ENCODE measurements at places on chromosomes 13 and 19.

DNA sequence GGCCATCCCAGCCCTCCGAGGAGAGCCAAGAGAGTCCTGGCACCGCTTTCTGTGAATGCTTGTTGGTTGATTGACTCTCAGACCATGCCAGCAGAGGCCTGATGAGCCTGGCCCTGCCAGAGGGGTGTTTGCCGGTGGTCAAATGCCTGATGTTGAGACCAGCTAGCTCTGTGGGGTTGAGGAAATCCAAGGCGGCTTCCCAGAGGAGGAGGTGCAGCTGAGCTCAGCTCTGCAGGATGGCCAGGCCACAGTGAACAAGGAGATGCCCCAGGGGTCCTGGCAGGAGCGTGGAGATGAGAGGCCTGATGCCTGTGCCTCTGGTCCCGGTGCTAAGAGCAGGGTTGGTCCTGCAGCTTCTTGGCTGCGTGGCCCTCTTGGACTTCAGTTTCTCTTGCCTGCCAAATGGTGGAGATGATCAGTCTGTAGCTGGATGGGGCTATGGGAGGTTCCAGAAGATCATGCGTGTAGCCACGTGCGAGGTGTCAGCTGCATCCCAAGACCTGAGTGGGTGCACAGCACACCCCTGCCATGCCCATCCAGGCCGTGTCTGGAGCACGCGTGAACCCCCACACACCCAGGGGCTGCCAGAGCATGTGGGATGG lies 16.8 kb downstream of the NFIC start:
- no peak for DNase-seq

DNA sequence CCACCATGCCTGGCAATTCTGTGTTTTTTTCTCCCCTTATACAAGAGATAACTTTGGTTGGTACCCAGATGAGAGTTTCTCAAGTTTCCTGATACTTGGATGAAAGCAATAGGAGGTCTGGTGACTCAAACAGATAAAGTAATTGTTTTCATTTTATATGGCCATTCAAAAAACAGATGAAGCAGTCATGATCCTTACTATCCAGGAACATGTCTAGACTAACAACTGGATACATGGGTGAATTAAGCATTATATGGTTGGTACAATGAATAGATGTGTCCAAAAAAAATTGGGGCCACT lies 8.5 kb downstream of the ZNF430 start:
- DNase-seq: no peak

DNA sequence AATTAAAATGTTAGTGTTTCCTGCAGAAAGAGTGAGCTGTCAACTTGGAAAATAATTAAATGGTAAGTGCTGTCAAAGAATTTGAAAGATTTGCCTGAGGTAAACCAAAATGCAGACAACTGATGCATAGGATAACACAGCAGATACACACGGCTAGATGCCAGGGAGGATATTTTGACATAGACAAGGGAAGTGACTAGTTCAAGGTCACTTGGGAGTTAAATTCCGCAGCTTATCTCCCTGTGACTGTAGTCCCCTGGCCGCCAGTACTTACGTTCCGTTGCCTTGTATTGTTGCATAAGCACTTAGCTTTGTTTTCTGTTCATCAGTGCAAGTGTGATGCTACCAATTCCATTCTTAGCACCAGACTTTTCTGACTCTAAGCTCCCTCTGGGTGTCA lies 247.3 kb upstream of the MAB21L1 start:
- no peak for DNase-seq

- no peak for DNase-seq
Observed at GRCh38 chr13:33454844-33455705, 169.5 kb upstream of the STARD13 start.

GRCh38 chr13:34300559-34300958 lies 482.6 kb downstream of the RFC3 start:
- DNase-seq: no peak

DNA sequence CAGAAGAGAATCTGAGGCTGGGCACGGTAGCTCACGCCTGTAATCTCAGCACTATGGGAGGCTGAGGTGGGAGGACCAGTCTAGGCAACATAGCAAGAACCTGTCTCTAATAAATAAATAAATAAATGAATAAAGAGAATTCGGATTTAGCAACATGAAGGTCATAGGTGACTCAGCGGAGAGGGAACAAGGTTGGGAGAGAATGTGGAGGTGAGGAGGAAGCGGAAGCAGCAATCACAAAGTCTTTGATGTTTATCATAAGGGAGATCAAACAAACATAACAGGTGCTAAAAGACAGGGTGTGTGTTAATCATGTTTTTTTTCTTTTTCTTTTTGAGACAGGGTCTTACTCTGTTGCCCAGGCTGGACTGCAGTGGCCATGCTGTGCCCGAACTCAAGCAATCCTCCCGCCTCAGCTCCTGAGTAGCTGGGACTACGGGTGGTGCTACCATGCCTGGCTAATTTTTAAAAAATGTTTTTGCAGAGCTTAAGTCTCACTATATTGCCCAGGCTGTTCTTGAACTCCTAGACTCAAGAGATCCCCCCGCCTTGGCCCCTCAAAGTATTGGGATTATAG lies 16.3 kb downstream of the PBX4 start:
- no peak for DNase-seq

DNA sequence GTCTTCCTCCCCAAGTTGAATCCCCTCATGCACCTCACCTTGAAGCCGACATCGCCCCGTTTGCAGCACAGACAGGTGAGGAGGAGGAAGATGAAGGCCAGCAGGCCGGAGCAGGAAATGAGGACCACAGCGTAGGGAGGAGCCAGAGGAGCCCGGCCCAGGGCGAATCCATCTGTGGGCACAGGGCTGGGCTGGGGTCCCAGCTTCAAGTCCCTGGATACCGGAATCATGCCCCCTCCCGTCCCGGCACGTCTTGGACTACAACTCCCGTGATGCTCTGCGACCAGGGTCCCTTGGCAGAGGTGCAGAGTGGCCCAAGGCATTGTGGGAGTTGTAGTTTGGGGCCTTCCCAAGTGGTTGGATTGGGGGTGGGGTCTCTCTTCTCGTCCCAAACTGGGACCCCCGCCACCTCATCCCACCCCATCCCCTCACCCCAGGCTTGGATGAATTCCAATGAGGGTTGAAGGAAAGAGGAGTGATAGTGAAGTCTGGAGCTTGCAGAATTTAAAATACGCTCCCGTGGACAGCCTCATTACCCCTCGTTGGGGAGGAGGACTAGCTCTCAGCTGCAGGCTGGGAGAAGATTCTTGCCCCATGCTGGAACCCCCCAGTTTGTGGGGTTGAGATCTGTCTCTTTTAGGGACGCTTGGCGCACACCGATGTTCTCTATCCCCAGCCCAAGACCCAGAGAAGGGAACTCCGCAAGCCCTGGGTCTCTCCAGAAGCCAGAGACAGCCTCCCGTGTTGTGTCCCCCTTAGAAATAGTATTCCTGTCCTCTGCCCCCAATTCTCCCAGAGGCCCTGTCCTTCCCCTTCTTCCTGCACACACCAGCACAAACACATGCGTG lies 990 bp downstream of the LMTK3 start:
- peak; percentile 72 for DNase-seq

- no peak for DNase-seq
Observed at GRCh38 chr13:90254437-90254836, 1093.0 kb upstream of the MIR17HG start.

DNA sequence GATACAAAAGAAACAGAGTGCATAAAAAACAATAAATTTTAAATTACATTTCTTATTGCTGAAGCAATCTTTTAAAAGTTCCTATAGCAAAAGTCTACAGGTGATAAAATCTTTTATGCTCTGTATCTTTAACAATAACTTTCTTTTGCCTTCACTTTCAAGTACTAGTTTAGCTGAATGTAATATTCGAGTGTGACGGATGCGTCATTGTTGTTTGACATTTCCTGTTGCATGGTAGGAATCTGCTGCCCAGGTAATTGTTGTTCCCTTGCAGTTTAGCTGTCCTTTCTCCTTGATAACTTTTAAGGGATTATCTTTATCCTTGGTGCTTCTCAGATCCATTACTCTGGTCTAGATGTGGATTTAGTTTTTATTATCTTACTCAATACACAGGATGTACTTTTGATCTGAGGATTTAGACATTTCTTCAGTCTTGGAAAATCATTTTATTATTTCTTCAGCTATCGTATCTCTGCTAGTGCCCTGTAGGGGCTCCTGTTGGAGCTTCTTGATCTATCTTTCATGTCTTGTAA lies 2.1 kb upstream of the CPB2 start:
- no peak for DNase-seq

GRCh38 chr19:14089662-14090508 lies 666 bp downstream of the SAMD1 start:
- peak; percentile 32 for DNase-seq

DNA sequence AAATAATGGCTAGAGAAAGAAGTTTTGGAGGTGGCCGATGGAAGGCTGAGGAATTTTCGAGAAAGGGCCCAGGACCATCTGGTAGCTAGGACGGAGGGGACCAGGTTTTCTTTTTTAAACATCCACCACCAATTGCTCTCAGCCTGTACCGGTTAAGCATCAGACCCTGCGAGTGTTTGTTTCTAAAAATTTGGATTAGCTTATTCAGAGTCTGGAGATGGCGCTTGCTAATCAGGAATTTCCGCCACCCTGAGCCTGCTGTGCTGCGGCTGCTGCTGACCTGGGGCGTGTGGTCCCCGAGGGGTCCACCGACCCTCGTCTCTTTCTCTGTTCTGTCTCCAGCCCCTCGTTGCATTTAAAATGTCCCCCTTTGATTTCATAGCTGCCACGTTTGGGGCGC lies 2.0 kb downstream of the UHRF1 start:
- no peak for DNase-seq

- no peak for DNase-seq
Observed at GRCh38 chr13:100478107-100478809, 110.3 kb downstream of the GGACT start.

DNA sequence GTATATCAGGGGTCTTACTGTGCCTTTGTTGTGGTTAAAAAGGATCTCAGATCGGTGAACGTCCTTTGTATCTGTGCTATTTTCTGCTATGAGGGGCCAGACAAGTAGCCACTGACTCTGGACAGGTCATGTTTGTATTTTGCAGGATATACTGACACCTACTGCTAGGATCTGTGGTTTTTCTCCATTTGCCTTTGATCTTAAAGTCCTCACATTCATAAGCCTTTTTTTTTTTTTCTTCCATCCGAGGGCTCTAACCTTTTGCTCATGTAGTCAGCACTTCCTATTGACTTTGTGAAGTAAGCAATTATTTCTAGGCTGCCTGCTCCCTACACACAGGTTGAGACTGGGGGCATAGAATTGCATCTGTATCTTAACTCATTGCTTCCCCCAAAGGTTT lies 106.2 kb downstream of the SLITRK5 start:
- DNase-seq: no peak

DNA sequence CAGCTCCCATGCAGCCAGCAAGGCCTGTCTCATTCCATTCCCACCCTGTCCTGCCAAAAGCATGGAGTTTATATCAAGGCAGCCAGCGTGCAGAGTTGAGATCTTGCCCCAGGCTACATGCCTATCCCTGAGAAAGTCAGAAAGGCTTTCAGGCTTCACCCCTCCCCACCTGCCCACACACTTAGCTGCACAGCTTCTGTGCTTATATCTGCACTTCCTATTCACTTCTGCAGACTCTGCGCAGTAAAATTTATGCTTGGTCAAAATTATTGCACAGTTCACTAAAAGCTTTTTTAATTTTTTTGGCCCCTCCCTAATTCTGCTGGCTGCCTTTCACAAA lies 12.5 kb upstream of the ZNF675 start:
- no peak for DNase-seq

DNA sequence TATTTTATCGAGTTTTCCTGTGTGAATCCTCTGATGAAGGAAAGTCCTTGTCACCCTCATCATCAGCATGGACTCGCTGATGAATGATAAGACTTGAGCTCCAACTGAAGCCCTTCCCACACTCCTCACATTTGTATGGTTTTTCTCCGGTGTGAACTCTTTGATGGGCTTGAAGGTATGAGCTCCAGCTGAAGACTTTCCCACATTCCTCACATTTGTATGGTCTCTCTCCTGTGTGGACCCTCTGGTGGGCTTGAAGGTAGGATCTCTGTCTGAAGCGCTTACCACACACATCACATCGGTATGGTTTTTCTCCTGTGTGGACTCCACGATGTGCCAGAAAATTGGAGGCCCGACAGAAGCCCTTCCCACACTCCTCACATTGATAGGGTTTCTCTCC lies 21.7 kb downstream of the ZNF45 start:
- DNase-seq: no peak

GRCh38 chr13:39892721-39893685 lies 237.5 kb downstream of the COG6 start:
- DNase-seq: no peak

Data from nucleus accumbens (tissue), 56 donors.